Muscle of arm (tissue), 14 donors: ENCODE measurements at places on chromosomes 2 and 18.

DNA sequence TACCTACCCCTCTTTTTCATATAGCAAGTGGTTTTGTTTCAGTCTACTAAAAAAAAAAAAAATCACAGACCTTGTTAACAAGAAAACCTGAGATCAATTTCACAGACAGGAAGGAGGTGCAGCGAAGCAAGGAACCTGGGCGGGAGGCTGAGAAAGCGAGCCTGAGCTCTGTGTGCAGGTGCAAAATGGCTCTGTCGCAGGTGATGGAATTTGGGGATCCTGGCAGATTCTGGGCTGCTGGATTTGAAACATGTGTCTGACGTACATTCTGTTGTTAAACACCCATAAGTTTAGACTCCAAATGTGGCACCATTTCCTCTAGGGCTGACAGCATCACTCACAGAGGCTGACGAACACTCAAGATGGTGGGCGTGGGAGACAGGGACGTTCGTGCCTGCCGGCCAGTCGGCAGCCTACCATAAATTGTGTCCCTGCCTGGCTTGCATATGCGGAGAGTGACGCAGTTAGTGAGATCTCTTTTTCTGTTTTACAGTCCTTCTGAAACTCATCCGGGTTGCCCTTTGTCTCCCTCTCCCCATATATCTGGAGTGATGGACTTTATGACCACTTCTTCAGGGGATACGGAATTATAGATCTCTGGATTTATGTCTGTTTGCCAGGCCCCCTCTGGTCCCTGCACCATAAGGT, 8.8 kb upstream of the DDX1 start:
- no peak for DNase-seq

GRCh38 chr18:24741321-24741720, 280.9 kb downstream of the HRH4 start:
- no peak for DNase-seq

DNA sequence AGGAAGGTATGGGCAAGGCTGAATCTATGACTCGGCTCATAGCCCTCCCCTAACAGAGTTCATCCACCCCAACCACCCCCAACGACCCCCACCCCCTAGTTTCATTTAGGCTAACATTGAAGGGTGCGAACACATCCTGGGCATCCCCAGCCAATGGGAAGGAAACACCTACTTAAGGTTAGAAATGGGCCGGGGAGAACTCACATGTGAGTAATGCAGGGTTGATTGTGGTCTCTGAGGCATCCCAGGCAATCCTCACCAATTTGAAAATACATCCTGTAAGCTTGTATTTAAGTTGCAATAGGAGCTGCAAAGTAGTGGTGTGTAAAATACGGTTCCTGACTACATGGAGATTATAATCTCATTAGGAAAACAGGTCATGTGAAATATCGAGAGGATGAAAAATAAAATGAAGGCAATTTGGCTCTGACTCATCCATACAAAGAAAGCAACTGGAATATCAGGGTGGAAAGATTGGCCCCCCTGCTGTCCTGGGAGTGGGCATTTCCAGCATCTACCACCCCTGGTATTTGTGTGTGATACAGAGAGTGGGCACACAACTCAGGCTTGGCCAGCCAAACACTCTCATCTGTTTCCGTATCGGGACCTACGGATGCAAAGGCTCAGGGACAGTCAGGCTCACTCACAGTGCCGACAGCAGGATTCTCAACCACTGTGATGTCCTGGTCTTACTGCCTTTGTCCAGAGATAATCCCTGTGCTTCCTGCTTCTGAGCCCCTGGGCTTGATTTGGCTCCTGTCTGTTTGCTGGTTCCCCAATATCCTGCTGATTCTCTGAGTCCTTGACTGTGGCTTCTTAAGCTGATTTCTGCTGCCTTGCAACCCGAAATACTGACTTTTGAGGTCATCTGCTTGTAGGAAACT, 90.0 kb upstream of the NCKAP5 start:
- DNase-seq: no peak

GRCh38 chr2:165874445-165875039, 79.0 kb downstream of the TTC21B start:
- peak; percentile 44 for DNase-seq

- no peak for DNase-seq
Observed at GRCh38 chr2:29487967-29488555, 372.8 kb downstream of the CLIP4 start.

DNA sequence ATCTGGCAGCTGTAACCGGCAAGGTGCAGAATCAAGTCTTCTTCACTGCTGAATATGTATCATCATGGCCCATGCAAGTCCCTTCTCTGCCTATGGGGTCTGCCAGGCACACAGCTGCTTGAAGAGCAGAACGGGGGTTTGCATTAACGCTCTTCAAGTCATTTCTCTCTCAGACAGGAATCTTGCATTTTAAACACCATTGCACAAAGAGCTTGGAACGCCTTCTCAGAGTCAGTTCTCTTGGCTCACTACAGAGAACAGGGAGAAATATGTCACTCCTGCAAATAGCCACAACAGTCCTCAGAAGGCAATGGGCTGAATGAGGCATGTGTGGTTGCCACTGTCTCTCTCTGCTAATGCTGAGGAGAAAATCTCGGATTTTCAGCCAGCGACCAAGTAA, 2173.5 kb upstream of the PIK3C3 start:
- DNase-seq: no peak

DNA sequence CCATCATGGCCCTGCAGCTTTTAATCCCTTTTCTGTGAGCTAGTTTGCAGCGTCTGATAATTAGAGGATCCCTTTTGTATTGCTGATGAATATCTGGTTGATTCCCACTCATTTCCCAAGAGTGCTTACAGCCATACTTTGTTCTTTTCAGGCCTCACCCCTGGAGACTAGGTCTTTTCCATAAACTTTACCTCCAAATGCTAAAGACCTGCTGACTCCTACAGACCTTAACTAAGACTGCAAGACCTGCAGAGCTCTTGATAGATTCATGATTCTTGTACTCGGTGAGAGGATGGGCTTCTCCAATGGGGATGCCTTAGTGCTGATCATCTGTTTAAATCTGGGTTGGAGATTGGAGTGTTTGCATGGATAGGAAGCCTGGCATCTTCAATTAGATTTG, 33.1 kb upstream of the DYNAP start:
- DNase-seq: no peak

DNA sequence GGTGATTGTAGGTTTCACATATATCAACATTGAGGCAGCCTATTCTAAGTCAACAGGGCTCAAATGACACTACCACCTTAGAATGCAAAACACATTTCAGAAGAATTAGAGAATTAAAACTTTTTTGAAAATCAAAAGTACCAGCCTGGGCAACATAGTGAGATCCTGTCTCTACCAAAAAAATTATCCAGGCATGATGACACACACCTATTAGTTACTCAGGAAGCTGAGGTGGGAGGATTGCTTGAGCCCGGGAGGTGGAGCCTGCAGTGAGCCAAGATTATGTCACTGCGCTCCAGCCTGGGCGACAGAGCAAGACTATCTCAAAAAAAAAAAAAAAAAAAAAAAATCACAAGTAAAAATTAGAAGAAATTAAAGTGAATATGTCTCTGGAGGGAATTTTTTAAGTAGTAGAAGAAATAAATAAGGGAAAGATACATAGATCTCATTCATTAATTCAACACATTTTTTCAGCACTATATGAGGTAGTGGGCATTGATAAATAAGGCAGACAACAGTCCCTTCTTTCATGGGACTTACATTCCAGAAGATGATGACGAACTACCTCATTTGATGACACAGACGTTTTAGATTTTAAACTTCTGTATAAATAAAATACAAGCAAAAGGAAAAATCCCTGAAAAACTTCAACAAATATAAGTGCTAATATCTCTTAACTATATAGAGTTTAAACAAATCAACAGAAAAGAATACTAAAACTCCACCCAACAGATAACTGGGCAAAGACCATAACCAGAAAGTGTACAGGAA, 42.3 kb downstream of the STPG4 start:
- DNase-seq: no peak

GRCh38 chr2:223991611-223992010, 34.3 kb downstream of the MRPL44 start:
- no peak for DNase-seq

GRCh38 chr18:24111936-24112335, 26.9 kb upstream of the CABYR start:
- no peak for DNase-seq

GRCh38 chr2:68404893-68405799, 40.1 kb downstream of the PLEK start:
- no peak for DNase-seq

DNA sequence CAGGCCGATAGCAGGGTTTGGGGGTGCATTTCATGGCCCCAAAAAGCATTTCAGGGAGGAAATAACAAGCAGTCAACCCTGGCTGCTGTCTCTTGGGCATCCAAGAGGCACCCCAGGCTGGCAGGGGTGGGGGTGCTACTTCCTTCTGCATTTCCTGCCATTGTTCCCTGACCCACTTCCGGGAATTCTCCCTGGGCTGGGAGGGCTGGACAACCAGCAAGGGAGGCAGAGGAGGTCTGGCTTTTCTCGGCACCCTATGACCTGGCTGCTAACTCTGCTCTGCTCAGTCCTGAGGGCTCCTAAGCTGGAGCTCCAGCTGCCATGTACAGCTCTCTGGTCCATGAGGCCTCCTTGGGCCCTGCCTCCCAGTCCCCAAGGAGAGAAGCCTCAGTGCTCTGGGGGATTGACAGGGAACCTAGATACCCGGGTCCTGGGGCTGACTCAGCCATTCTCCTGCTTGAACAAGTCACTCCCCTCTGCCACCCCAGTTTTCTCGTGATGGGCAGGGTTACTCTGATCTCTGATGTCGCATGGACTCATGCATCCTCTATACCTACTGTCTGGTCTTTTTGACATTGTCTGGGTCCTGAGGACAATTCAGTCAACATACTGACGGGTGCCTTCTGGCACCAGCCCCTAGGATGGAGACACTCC, 47.2 kb downstream of the DYSF start:
- no peak for DNase-seq
